Stimulated activated CD8-positive, alpha-beta memory T cell treated with anti-CD3 and anti-CD28 coated beads, Interleukin-7, amount 100 ng/mL, for 1 hour (primary cell): ENCODE measurements at places on chromosomes 6 and 20.

GRCh38 chr6:21143645-21144044 is 449.9 kb upstream of the SOX4 start:
- no peak for DNase-seq

DNA sequence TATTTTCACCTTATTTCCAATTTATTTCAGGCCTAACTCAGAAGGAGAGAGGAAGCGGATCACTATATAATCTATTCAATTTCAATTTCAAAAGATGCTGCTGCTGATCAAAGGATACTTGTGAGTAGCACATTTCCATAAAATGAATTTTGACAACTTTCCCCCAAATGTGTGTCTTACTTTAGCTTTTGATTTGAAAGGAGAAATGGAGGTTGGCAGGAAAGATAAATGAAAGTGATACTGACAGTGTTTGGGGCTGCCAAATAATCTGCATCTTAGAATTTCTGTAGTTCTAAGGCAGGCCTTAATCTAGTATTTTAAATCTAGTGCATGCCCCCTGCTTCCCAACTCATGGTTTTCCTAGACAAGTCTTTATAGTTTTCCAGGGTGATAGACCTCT is 535.4 kb downstream of the DOK5 start:
- no peak for DNase-seq

- DNase-seq = no peak
Observed at GRCh38 chr20:62048821-62049291, 16.8 kb downstream of the TAF4 start.

DNA sequence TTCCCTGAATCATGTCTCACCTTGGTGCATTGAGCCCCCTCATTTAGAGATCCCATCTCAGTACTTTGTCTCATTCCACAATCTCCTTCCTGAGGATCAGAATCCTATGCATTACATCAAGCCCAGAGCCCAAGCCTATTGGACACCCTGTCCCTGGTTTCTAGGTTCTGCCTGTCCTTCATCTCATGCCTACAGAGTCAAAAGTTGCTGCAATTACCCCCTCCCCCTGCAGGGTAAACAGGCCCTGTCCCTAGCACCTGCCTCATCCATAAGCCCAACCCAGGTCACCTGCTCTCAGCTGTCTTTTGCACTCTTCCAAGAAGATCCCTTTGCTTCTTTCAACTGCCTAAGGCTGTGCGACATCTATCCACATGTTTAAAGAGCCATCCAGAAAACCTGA is 93.9 kb downstream of the SPTLC3 start:
- no peak for DNase-seq

DNA sequence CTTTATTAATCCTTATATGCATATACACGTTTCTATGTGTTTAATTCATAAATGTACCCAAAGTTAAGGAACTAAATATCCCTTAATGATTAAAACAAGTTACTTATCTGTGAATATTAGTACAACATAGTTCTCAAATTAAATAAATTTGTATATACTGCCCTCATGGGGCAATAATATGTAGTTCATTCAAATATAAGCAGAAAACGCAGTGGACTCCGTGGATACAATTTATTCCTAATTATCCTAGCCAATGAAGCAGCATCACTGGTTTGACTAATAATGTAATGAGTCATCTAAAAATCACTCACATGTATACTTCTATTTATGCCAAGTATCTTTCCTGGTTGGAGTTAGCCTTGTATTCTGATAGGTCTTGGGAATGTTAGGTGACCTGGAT is 111.6 kb downstream of the TBC1D32 start:
- no peak for DNase-seq

- DNase-seq = no peak
Observed at GRCh38 chr20:11484479-11484878, 433.2 kb upstream of the BTBD3 start.

DNA sequence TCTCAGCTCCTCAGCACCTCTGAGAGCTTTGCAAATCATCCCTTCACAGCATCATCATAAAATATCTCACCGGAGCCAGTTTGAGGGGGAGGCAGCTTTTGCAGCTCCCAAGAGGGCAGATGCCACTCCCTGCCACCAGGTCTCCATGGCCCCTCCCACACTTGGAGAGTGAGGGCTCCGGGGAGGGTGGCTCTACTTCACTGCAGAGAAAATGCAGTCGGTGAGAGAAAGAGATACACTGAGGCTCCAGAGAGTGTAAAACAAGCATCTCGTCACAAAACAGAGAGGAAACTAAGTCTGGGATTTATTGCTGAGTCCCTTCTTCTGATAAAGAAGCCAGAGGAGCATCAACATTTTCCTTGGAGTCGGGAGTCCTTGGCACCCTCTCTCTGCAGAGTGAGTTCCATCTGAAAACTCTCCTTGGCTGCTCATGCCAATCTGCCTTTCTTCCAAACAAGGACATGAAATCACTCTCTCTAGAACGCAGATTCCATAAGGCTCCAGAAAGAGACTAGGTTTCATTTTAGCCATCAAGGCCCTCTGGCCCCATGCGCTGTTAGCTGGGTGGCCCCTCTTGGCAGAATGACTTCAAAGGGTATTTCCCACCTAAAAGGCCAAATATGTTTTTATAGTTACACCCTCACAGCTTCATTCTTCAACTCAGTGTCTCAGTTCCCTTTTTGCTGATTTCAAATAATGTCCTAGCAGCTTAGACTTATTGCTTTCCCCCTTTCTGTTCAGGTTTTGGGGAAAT is 70.6 kb upstream of the F13A1 start:
- DNase-seq = no peak

- no peak for DNase-seq
Observed at GRCh38 chr6:99331531-99331930, 17.9 kb downstream of the FAXC start.

DNA sequence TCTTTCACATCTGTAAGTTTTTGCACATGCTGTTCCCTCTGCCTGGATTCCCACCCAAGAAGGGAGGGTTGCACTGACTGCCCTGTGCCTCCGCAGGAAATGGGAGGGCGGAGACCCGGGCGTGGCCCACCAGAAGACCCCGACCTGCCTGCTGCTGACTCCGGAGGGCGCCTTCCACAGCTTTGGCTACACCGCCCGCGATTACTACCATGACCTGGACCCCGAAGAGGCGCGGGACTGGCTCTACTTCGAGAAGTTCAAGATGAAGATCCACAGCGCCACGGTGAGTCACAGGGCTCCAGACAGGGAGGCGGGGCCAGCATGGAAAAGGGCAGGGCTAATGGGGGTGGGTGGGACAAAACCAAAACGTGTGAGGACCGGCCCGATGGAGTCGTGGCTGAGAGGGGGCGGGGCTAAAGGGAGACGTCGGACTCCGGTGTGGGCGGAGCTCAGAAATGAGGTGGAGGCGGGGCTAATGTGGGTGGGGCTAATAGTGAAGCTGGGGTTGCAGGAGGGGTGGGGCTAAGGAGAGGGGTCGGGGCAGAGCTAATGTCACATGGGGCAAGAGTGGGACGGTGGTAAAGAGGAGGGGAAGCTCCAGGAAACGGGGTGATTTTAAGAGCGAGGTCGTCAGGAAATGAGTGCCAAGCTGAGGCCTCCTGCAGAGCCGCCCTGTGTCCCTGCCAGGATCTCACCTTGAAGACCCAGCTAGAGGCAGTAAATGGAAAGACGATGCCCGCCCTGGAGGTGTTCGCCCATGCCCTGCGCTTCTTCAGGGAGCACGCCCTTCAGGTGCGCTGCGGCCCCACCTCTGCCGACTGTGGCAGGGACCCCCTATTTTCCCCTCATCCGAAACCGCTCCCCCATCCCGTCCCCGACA is 12.6 kb downstream of the HSPA12B start:
- peak; percentile 8 for DNase-seq

GRCh38 chr6:52022675-52023074 is 64.7 kb downstream of the PKHD1 start:
- no peak for DNase-seq

DNA sequence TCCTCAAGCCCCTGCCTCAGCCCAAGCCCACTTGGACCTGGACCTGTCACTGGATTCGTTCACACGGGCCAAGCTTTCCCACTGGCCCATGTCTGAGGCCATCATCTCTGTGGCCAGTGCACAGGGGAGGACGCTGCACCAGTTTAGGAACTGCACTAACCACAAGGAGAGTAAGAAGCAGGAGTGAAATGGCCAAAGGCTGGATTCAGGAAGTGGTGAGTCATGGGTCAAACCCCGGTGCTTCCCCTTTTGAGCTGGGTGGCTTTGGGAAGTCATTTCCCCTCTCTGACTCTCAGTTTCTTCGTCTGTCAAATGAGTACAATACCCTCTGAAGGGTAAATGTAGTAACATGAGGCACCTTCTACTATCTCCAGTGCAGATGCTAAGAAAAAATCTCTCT is 87.9 kb downstream of the CD40 start:
- no peak for DNase-seq

DNA sequence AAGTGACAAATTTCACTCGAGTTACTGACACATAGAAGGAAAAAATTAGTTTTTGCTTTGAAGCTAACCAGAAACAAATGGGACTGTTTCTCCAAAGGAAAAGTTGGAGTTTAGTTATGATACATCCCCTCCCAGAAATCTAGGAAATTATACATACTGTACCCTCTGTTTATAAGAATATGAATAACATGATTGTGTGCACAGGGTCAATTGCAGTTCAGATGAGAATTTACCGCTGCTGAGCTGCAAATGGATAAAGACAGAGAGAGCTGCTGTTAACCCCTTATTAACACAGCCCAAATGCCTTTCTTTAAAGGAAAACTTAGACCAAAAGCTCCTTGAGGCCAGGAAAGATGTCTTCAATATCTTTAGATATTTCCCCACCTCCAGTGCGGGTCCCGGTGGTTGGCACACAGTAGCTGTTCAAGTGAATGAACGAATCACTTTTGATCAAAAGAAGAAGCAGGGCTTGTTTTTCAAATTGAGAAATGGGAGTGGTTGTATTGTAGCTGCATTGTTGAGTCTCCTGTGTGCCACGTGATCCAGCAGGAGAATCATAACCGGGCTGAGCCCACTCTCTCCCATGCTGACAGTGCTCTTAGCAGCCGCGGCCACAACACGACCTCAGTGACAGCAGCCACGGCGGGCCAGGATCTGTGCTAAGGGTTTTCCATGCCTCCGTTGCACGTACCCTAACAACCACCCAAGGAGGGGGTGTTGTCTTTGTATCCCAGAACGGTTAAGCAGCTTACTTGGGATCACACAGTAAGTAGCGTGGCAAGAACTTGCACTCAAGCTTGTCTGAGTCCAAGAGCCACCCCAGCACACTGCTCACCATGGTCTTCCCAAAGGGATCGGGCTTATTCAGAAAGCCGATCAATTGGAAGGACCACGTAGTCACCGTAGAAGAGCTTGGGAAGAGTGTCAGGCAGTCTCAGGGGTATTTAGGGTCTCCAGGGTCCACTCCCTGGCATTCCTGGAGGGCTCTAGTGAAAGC is 53.5 kb upstream of the BMP6 start:
- DNase-seq = no peak

- DNase-seq = no peak
Observed at GRCh38 chr6:34982424-34982852, 93.4 kb downstream of the ANKS1A start.

DNA sequence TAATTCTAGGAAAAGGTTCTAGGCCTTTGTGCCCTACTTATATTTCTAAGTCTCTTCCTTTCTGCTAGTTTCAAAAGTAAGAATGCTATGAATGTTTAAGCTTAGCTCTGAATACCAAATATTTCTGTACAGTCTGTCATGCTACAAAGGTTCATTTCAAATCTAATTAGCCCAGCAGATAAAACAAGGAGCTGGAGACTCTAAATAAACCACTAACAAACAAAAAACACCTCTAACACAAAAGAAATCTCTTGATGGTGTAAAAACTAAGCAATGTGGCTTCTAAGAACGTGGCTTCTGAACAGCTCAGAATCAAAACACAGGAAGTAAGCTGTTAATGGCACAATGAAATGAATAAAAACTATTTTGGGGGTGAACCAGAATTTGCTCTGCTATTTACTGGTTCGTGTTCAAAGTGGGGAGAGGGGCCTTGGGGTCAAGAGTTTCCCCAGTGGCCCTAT is 198.3 kb downstream of the BCAS1 start:
- DNase-seq = no peak

GRCh38 chr20:43961116-43961515 is 46.5 kb downstream of the TOX2 start:
- DNase-seq = no peak

DNA sequence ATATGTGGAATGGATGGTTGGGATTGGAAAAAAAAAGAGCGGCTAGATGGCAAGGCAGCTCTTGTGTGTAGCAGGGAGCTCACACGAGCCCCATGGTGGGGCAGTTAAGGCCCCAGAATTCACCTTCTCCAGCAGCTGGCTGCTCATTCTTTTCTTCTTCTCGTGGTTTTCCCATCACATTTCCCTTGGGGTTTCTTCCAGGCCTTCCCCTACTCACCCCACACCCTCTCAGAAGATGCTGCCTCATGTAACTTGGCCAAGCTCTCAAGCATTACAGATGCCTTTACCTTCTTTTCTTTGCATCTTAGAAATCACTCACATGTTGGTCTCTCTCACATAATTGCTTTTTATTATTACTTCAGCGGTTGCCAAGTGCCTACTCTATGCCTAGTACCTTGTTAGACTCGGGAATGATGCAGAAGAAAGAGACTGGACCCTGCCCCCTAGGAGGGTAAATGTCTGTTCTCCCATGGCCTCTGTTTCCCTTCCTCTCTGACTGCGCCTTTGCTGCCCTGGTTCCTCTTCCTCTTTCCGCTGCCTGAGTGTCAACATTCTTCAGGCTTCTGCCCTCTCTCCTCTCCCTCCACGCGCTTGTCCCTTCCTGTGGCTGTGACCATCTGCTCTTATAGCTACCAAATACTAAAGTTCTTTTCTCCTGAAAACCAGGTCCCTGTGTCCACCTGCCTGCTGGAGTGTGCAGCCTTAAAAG is 28.6 kb downstream of the PPARD start:
- DNase-seq = no peak

GRCh38 chr6:141398949-141399348 is 733.8 kb upstream of the GJE1 start:
- no peak for DNase-seq

GRCh38 chr20:19823216-19823615 is 65.2 kb downstream of the RIN2 start:
- DNase-seq = no peak

DNA sequence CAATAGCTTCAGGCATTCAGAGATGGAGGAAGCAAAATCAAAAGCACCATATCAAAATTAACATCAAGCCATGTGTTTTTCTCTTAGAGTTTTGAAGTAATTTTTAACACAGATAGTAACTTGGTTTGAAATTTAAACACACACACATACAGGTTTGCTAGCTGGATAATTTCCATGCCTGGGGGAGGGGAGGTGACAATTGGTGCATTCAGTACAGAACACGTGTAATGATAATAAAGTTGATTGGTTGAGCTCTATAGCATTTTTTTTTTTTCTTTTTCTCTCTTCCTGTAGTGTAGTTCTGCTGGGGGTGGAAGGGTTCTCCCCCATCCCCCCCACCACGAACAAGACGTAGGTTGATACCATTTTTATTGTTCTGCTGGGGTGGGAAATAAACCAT is 564.8 kb downstream of the LMBRD1 start:
- no peak for DNase-seq
